Trophoblast cell (in vitro differentiated cells and primary cell): ENCODE measurements at places on chromosomes 3 and 15.

- H3K27me3 ChIP-seq: no peaks in the 10 kb centered on the region
- no peak overlapping the region for H3K27ac ChIP-seq
- H3K4me1 ChIP-seq: peaks cover 10% of the 10 kb centered on the region
Observed at GRCh38 chr3:195070336-195070735, 200.6 kb downstream of the XXYLT1 start.

GRCh38 chr15:96340598-96341512, 10.4 kb downstream of the NR2F2 start:
- DNase-seq: no peak
- H3K27ac ChIP-seq: peak overlapping the region; percentile 61
- peaks cover 11% of the 10 kb centered on the region for H3K4me1 ChIP-seq
- peak overlapping the region; percentile 69 for H3K4me3 ChIP-seq
- H3K36me3 ChIP-seq: peaks cover 33% of the 10 kb centered on the region

- peaks cover 8% of the 10 kb centered on the region for H3K4me1 ChIP-seq
- peak overlapping the region; percentile 78 for H3K27ac ChIP-seq
- peak; percentile 92 for DNase-seq
- H3K36me3 ChIP-seq: no peaks in the 10 kb centered on the region
- no peak overlapping the region for H3K4me3 ChIP-seq
Observed at GRCh38 chr15:63872759-63873510, 39.2 kb upstream of the HERC1 start.

DNA sequence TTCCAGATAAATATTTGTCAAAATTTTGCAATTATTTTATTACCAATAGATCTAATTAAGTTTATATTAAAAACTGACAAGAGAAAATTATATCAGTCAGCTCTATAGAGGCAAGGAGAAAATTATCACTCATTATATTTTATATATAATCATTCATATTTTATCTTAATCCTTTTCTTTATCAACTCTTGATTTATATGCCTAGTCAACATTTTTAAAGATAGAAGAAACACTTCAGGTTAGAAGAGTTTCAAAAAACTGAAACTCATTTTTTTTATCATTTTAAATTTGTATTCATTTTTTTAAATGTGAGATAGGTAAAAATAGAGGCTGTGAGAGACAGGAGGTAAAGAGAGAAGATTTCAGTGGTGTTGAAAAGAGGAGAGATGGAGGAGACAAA, 217.3 kb upstream of the P2RY1 start:
- no peak for DNase-seq
- H3K36me3 ChIP-seq: no peaks in the 10 kb centered on the region
- no peak overlapping the region for H3K27ac ChIP-seq
- H3K27me3 ChIP-seq: no peaks in the 10 kb centered on the region
- H3K4me1 ChIP-seq: no peaks in the 10 kb centered on the region
- H3K4me3 ChIP-seq: no peak overlapping the region

DNA sequence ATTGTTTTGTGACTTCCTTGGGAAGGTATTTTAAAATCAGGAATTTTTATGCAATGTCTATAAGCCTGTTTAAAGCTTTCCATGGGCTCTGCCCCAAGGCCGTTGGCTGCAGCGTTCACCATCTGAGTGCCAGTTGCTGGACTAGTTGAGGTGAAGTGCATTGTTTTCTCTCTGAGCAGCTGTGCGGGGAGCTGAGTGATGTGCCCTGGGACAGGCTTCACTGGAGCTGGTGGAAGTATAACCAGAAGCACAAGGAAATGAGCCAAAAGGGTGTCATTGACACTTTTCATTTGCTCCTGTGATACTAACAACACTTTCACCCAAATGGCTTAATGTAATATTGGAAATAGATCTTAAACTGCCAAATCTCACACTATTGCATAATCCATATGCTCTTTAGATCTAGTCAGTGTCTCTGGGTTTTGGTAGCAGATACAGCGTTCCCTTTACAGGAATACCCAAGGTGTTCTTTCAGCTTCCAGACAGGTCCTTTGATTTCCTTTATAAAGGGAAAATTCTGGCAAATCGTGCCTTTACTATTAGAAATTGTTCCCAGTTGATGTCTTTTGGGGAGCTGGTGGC, 29.2 kb downstream of the APH1B start:
- H3K4me3 ChIP-seq: no peak overlapping the region
- no peaks in the 10 kb centered on the region for H3K36me3 ChIP-seq

- no peaks in the 10 kb centered on the region for H3K27me3 ChIP-seq
- peaks cover 3% of the 10 kb centered on the region for H3K4me1 ChIP-seq
- no peak overlapping the region for H3K27ac ChIP-seq
- DNase-seq: no peak
Observed at GRCh38 chr3:32349184-32349583, 42.5 kb upstream of the CMTM7 start.

GRCh38 chr15:76310475-76311099, 682 bp downstream of the ETFA start:
- peak overlapping the region; percentile 57 for H3K27ac ChIP-seq
- DNase-seq: peak; percentile 58
- no peaks in the 10 kb centered on the region for H3K36me3 ChIP-seq
- peaks cover 9% of the 10 kb centered on the region for H3K4me1 ChIP-seq
- H3K4me3 ChIP-seq: peak overlapping the region; percentile 82
- no peaks in the 10 kb centered on the region for H3K27me3 ChIP-seq
